Psoas muscle (tissue), 8 donors: ENCODE measurements at places on chromosomes 2 and 18.

DNA sequence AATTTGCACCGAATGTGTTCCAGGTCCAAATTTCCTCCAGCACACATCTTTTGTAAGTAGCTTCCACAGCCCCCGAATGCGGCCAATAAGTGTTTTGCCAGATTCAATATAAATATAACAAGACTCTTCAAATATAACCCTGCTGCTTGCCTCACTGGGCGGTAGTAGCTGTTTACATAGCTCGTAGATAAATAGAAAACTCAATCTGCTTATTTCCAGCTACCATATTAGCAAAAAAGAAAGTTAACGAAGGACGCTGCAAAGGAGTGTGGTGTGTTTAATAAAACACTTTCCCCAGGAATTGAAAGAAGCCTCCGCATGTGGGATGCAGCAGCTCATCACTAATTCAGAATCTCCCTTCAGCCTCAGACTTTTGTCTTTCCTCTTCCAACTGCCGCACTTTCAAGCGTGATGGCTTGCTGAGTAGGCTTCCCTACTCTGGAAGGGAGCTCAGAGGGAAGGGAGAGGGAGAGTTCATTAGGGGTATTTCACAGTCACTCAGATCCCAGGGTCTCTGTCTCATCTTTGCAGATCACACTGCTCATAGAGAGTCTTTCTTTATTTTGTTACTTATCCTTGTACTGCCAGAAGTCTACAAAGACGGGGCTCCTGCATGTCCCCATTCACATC, 367.0 kb downstream of the RND3 start:
- DNase-seq = no peak

DNA sequence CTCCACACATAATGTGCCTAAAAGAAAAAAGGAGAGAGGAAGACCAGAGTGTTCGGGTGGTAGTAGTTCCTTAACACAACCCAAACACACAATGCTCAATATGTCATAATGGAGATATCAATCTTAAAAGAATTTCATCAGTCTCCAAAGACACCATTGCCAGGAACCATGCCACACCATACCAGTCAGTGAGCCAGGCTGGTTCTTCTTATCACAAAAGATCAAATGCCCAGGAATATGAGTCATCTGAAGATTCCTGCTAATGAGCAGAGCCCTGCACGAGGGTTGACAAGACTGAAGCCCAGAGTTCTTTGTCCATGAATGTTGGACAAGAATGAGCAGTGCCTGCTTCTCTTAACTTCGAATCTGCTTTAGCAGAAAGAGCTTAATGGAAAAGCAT, 262.3 kb downstream of the ZNF516 start:
- DNase-seq = no peak

GRCh38 chr2:221335219-221335752, 236.8 kb downstream of the EPHA4 start:
- DNase-seq = no peak

DNA sequence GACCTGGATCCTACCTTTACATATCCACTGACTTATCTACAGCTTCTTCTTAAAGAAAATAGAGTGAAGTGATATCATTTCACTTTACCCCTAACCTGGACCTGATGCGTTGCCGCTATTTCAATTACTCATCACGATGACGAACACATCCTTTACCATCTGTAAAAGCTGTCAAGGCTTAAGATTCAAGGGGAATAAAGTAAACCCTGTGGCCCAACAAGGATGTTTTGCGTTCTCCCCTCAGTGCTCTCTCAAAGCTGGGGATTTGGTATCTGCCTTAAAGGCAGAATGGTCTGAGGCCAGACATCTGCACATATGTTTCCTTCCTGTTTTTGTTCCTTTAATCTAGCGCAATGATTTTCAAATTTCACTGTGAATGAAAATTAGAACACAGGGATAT, 100.1 kb upstream of the KLF7 start:
- DNase-seq = no peak

DNA sequence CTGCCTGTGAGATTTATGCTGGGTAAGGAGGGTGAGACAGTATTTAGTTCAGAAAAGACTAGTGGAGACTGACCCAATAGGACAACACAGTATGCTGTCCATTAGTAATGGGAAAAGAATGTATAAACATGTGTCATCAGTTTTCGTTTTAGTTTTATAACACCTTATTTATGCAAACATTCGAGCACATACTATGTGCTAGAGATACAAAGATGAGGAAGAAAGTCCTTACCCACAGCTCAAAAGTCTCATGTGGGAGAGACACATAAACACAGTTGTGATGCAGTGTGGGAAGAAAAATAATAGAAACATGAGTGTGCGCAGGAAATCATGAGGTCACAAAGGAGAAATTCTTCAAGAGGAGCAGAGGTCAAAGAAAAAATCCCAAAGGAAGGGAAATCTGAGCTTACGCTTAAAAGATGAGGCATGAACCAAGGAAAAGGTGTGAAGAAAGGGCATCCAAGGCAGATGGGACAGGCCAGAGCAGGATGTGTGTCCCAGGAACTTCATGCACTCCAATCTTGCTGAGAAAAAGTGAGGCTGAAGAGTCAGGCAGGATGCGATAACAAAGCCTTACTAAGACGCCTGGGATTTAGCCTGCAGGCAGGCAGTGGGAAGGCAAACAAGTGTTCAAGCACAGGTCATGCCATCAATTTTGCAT, 8.1 kb downstream of the METTL21A start:
- no peak for DNase-seq

- DNase-seq = no peak
Measured at GRCh38 chr2:94759211-94759610, 112.0 kb upstream of the TEKT4 start.

DNA sequence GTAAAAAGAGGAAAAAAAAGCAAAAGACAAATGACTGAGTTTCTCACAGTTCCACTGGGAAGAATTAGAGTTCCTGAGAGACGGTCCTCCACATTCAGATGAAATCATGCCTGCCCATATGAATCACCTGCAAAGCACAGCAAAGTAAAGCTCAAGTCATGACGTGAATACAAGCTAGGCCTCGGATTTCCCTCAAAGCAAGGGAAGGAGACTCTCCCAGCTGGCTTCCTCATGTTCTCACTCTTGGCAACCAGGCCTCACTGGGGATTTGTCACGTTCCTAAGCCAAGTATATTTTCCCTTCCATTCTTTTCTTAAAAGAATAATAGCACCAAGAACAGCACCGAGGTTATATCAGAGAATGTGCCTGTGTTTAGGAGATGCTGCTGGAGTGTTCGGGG, 47.0 kb downstream of the CYP27C1 start:
- DNase-seq = no peak

DNA sequence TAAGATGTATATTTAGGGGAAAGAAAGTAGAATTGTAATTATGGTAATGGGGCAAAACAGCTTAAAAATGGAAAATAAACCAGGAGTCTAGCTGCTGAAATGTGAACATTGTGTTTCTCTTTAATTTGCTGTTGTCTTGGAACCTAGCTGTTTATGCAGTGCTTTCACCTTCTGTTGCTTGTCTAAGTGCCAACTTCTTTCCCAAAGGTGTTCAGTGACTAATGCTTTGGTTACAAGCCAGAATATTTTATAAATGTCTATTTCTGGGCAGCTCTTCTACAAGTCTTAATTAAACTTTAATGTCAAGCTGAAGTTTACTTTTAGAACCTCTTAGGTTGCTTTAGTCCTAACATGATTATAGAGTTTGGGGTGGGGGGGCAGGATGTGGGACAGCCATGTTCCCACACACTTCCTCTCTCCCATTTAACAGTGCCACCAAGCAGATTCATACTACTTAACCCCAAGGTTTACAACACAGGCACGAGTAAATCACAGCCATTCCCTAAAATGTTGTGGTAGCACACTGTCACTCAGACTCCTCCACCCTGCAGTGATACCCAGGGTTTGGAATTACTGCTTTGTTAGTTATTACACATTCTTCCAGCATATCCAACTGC, 60.6 kb downstream of the ITGA4 start:
- no peak for DNase-seq

- no peak for DNase-seq
Measured at GRCh38 chr2:132439703-132440398, 23.2 kb downstream of the GPR39 start.

- no peak for DNase-seq
Measured at GRCh38 chr2:110843496-110843895, 111.1 kb downstream of the ACOXL start.

DNA sequence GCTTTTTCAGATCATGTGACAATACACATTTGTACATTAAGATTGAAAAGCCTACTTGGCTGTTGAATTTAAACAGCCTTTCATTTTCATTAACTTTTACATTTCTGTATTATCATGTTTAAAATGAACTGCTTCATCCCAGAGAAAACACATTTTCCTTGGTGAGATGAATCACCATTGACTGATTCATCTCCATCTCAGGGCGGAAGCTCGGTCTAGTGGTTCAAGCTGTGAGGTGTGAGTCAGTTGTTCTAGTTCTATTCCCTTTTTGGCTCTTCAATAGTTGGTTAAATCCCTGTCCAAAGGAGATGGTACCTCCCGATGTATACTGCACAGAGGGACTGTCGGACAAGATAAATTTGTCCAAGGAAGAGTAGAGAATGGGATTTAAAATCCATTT, 189.7 kb downstream of the ADCYAP1 start:
- no peak for DNase-seq

DNA sequence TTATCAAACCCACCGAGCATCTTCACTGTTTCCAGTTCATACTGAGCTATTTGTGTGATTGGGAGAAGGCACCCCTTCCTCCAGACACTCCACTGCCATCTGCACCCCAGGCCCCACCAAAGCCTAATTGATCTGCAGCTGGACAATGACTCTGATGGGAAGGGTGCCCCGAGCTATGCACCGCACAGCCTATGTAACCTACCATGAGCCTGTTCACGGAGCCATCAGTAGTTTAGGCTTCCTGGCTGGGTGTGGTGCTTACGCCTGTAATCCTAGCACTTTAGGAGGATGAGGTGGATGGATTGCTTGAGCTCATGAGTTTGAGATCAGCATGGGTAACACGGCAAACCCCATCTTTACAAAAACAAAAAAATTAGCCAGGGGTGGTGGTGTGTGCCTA, 17.8 kb upstream of the ASAP2 start:
- no peak for DNase-seq

DNA sequence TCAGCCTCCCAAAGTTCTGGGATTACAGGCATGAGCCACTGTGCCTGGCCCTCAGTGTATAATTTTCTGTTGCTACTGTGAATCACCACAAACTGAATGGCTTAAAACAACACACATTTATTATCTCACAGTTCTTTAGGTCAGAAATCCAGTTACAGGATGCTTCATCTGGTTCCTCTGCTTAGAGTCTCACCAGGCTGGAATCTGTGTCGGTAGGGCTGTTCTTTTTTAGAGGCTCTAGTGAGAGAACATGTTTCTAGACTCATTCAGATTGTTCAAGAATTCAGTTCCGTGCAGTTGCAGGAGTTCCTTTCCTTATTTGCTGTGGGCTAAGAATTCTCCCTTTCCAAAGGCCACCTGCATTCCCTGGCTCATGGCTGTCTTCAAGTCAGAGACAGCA, 22.2 kb downstream of the CCDC121 start:
- DNase-seq = no peak
